ENCODE measurements at places on chromosomes 1 and 21.

GRCh38 chr1:55724551-55725325 lies 509.6 kb upstream of the USP24 start:
- no peak for DNase-seq

DNA sequence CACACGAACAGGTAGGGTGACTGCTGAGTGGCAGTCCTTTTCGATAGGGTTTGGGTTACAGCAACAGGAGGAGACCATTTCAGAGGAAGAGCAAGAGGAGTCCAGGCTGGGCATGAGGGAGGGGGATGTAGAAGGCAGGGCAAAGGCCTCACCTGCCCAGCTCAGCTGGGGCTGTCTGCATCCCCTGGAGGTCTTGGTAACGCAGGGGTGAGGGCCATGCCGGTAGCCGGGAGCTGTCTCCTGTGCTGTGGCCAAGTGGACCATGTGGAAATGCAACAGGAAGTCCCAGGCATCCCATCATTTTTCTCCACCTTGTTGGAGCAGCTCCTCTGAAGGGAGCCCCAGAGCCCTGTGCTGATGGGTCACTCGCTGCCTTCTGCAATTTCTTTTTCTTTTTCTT lies 105.4 kb upstream of the C1orf174 start:
- no peak for DNase-seq

GRCh38 chr21:32320726-32321125 lies 22.1 kb downstream of the MRAP start:
- DNase-seq, result no peak

GRCh38 chr21:36109868-36110267 lies 25.0 kb upstream of the CBR3 start:
- no peak for DNase-seq

- no peak for DNase-seq
These were observed 22.1 kb upstream of the SSX2IP start for GRCh38 chr1:84712276-84712874.

DNA sequence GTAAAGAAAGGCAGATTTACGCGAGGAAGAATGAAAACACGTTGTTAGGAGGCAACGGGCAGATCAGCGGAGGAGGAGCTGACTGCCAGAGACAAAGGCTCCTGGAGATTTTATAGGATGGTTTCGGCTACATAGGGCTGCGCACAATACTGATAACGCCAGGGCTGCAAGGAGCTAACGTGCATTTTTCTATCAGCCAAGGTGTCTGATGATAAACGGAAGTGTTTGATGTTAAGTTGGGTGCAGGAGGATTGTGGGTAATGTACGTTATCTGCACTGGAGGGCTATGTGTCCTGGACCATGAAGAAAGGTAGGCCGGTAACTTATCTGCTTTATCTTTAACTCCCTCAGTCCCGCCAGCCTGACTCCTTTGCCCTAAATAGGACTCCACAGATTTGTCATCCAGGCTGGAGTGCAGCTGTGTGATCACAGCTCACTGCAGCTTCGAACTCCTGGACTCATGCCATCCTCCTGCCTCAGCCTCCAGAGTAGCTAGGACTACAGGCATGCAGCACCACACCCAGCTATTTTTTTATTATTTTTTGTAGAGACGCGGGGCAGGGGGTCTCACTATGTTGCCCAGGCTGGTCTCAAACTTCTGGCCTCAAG lies 29.6 kb downstream of the SETD4 start:
- DNase-seq, result peak; percentile 41

DNA sequence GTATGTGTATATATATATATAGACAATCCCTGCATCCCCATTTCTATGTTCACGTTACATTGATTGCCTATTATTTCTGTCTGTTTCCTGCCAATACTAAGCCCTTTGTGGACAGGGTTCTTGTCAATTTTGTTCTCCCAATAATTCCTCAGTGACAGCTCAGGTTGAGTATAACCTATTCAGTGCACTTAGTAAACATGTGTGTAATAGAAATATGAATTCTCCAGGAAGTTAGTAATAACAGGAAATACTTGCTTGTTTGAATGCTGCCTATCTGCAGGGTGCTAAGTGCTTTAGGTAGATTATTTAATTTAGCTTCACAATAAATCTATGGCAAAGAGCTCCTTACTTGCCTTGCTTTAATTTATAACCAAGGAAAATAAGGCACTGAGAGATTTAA lies 52.8 kb upstream of the PTGFR start:
- DNase-seq, result no peak

DNA sequence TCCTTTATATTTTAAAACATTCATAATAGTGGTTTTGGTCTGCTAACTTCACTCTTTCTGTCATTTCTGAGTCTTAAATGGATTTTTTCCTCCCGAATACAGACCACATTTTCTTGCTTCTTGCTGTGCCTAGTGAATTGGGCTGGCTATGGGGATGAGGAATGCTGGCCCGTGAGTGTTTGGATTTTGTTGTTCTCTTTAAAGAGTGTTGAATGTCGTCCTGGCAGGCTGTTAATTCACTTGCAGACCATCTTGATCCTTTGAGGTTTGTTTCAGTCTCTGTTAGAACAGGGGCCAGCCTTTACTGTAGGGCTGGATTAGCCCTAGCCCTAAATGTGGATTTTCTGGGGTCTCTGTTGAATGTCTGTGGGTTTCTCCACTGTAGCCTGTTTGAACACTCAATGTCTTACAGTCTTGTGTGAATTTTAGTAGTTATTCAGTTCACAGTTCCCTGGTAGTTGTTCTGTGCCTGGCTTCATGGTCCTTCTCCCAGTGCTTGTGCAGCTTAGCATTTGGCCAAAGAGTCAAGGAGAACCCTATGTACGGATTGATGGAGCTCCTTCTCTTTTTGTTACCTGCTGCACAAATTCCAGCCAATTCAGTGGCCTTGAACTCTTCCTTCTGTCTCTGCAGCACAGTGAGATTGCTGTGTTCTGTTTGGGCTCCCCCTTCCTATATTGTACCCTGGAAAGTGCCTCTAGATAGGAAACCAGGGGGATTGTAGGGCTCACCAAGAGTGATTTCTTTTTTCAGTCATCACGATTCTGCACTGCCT lies 95.7 kb downstream of the DYRK1A start:
- DNase-seq, result no peak

DNA sequence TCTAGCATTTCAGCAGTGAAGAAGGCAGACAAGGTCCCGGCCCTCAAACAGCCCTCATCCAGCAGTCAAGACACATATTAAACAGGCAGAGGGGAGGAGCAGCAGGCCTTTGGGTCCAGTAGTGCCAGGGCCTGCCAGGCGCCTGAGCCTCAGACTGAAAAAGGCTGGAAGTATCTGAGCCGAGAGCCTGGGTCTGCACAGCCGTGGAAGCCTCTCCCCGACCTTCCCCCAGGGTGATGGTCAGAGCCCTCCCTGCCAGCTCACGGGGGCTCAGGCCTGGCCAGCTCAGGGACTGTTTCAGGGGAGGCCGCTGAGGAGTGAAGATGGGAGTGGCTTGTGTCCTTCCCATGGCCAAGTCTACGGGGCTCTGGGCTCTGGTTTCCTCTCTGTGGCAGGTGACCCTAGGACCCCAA lies 565.2 kb downstream of the PTPRU start:
- no peak for DNase-seq

- no peak for DNase-seq
These were observed 5.8 kb downstream of the ANXA9 start for GRCh38 chr1:150987924-150988323.

DNA sequence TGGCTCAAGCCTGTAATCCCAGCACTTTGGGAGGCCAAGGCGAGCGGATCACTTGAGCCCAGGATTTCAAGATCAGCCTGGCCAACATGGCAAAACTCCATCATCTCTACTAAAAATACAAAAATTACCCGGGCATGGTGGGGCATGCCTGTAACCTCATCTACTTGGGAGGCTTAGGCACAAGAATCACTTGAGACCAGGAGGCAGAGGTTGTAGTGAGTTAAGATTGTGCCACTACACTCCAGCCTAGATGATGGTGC lies 12.0 kb downstream of the PALMD start:
- DNase-seq, result no peak

GRCh38 chr21:43948740-43949498 lies 63.2 kb upstream of the TRAPPC10 start:
- DNase-seq, result peak; percentile 68

DNA sequence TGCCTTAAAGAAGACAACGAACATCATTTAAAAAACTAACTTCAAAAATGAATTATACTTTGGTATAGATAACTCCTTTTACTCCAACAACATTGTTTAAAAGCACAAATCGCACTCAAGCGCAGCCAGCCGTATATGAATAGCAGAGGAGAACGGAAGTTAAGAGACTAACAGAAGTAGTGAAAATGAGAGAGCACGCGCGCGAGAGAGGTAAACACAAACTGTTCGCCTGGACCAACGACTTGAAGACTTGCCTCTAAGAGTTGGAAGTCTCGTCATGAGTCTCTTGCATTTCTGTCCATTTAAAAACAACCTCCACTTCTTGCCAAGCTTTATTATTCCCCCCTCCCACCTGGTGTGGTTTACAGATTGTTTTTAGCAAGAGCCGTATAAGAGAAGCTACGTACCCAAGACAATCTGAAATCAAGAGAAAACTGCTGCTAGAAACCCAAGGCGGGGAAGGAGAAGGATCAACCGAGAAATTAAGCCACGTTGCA lies 479 bp downstream of the SELENOF start:
- peak; percentile 55 for DNase-seq

- DNase-seq, result no peak
These were observed 827.0 kb upstream of the ADAMTS5 start for GRCh38 chr21:27793901-27794300.

DNA sequence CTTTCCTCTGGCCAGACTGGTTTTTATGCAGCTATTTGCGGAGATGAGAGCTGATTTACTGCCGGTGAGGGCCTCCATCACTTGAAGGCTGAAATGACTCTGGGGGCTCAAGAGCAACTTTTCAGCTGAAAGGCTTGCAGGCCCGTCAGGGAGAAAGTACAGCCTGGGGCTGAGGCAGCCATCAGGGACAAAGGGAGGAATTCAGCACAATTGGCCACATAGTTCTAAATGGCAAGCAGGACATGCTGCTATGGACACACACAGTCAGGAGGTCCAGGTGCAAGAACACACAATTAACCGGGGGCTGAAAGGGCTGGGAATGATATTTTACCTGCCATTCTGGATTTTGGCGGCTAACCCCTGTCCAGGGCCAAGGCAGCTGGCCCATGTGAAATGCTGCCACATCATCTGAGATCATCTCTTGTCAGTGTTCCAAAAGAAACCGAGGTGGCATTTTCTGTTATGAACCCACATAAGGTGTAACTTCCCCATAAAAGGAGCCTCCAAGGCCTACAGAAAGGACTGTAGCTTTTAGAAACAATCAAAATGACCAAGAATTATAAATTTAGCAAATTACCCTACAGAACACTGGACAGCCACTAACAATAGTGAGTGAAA lies 58.2 kb downstream of the LMX1A start:
- DNase-seq, result no peak

GRCh38 chr1:203080456-203080855 lies 5.4 kb downstream of the MYOG start:
- DNase-seq, result no peak

- DNase-seq, result no peak
These were observed 371.0 kb downstream of the TGFB2 start for GRCh38 chr1:218715961-218716669.

GRCh38 chr1:110945626-110946025 lies 18.1 kb downstream of the LRIF1 start:
- DNase-seq, result no peak

GRCh38 chr21:29195981-29196669 lies 65.7 kb downstream of the MAP3K7CL start:
- peak; percentile 75 for DNase-seq

- no peak for DNase-seq
These were observed 10.3 kb downstream of the SIM2 start for GRCh38 chr21:36709030-36709867.

DNA sequence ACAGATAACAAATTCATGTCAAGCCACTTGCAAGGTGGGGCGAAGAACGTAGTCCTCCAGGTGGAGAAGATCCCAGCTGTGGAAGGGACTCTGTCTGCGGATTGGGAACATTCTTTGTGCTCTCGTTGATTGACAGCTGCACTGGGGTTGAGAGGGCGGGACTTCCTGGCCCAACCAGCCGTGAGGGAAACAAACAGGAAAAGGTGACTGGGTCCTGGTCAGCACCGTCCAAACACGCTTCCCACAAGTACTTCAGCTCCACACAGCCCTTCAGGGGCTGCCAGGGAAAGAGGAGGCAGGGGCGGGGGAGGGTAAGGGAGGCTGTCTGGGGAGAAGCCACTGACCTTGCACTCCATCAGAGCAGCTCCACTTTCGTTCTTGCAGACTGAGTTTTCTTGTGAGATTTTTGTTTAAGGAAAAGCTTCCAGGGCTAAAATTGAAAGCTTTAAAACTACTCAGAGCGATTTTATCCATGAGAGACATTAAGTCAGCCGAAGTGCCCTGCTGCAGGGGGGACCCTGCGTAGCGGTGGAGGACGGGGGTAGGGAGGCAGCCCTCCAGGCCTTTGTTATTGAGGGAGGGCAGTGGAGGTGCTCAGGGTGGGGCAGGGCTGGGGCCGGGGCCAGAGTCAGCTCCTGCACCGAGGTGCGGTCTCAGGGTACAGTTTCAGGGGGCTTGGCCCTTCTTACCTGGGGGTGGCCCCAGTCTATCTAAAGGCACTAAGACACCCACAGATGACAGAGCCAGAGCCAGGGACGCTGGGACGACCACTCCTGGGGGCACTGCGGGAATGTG lies 21.6 kb upstream of the STUM start:
- DNase-seq, result peak; percentile 82

DNA sequence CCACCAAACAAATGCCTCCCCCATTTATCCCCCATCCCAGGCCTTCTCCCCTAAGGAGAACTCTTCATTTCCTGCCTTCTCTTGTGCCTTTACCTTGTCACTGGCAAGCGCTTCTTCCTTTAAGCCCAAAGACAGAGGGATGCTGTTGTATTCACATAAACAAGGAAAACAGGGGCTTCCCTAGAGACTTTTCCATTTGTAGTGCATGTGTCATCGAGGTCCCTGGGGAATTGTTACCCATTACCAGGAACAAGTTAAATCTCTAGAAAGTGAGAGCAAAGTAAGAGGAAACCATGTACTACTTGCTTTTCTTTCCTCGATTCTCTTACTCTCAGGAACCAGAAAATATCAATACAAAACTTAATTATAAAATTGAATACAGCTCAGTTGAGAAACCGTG lies 114.4 kb upstream of the DPT start:
- DNase-seq, result no peak

DNA sequence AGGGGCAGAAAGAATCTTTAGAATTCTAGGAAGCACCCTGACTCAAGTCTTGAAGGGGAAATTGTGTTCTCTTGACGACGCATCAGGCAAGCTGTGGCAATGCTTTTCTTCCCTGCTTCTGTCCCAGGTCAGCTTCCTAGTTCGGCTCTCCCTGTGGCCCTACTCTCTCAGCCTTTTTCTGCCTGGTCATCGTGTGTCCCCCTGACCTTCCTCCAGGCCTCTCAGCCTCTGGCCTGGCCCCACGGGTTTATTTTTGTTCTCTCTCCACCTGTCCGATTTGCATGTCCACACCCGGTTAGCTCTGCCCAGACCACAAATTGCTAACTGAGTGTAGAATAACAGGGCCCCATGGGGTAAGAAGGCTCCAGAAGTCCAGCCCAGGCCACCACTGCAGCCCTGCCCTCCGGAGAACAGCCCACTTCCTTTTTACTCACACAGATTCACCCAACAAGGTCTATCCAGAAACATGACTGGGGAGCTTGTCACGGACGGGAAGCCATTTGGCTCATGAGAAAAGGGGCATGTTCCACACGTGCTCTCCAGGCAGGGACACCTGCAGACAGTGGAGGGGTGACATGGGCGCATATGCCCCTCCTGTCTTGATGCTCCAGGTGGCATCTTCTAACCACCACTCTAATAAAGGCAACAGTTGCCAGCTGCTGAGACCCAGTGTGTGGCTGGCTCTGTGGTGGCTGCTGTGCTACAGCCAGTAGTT lies 9.8 kb downstream of the KCNN3 start:
- peak; percentile 58 for DNase-seq

Data from K562 (cell line).